ENCODE measurements at places on chromosomes 13 and 19. TPM values are rescaled to one million over a fixed set of nuclear protein-coding genes. Genes with fewer than 3 reads are reported as not detected.

The ZNF541 gene
- 0.30 TPM for polyA plus RNA-seq

The ZNF324 gene
- 3.2 TPM for polyA plus RNA-seq

The TMC4 gene
- polyA plus RNA-seq = 40.6 TPM

The LILRA5 gene
- 1.7 TPM for polyA plus RNA-seq

Data from small intestine (tissue), 16 donors.